Endothelial cell of umbilical vein (primary cell): ENCODE measurements at places on chromosomes 3 and 15. TPM values are rescaled to one million over a fixed set of nuclear protein-coding genes. Genes with fewer than 3 reads are reported as not detected.

GRCh38 chr3:117079997-117080396 is 370.4 kb downstream of the TUSC7 start:
- H3K27me3 ChIP-seq: no peaks in the 10 kb centered on the region
- no peaks in the 10 kb centered on the region for H3K4me1 ChIP-seq
- no peaks in the 10 kb centered on the region for H3K36me3 ChIP-seq
- no peak overlapping the region for H3K4me3 ChIP-seq
- H3K27ac ChIP-seq: no peak overlapping the region
- no peak for DNase-seq

GRCh38 chr15:89531796-89532537 is 35.6 kb upstream of the RHCG start:
- no peaks in the 10 kb centered on the region for H3K27me3 ChIP-seq
- no peaks in the 10 kb centered on the region for H3K4me1 ChIP-seq
- H3K36me3 ChIP-seq: no peaks in the 10 kb centered on the region

- no peaks in the 10 kb centered on the region for H3K36me3 ChIP-seq
- no peak for DNase-seq
- no peak overlapping the region for H3K4me3 ChIP-seq
- H3K27ac ChIP-seq: no peak overlapping the region
- no peaks in the 10 kb centered on the region for H3K27me3 ChIP-seq
- H3K4me1 ChIP-seq: no peaks in the 10 kb centered on the region
Measured at GRCh38 chr3:43032646-43033628, 53.8 kb downstream of the GASK1A start.

DNA sequence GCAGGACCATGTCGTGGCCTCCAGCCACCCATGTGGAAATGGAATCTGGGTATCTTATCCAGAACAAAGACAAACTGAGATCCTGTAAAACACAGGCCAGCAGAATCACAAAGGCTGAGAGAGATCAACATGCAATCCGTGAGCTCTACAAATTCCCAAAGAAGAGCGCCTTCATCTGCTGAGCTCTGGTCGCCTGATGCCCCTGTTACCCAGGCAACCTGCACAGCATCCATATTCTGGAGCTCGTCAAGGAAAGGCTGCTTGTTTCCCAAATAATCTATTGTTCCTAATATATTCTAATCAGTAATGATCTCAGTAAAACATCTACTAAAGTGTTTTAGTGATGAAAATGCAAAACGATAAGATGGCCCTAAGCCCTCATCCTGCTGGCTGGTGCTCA is 133.6 kb downstream of the OCA2 start:
- H3K27me3 ChIP-seq: no peaks in the 10 kb centered on the region
- no peaks in the 10 kb centered on the region for H3K4me1 ChIP-seq
- no peak overlapping the region for H3K27ac ChIP-seq
- no peak overlapping the region for H3K4me3 ChIP-seq

- H3K36me3 ChIP-seq: peaks cover 30% of the 10 kb centered on the region
- H3K27me3 ChIP-seq: no peaks in the 10 kb centered on the region
Measured at GRCh38 chr3:48695393-48695753, 9.7 kb upstream of the NCKIPSD start.

GRCh38 chr3:107172411-107172810 is 204.8 kb upstream of the CCDC54 start:
- no peak for DNase-seq
- H3K27me3 ChIP-seq: no peaks in the 10 kb centered on the region
- H3K27ac ChIP-seq: no peak overlapping the region
- no peak overlapping the region for H3K4me3 ChIP-seq

- H3K36me3 ChIP-seq: peaks cover 25% of the 10 kb centered on the region
- H3K27ac ChIP-seq: peak overlapping the region; percentile 76
- H3K4me1 ChIP-seq: peaks cover 28% of the 10 kb centered on the region
- peak overlapping the region; percentile 90 for H3K4me3 ChIP-seq
- no peaks in the 10 kb centered on the region for H3K27me3 ChIP-seq
Measured at GRCh38 chr3:194689493-194689944, 3.8 kb downstream of the FAM43A start.

DNA sequence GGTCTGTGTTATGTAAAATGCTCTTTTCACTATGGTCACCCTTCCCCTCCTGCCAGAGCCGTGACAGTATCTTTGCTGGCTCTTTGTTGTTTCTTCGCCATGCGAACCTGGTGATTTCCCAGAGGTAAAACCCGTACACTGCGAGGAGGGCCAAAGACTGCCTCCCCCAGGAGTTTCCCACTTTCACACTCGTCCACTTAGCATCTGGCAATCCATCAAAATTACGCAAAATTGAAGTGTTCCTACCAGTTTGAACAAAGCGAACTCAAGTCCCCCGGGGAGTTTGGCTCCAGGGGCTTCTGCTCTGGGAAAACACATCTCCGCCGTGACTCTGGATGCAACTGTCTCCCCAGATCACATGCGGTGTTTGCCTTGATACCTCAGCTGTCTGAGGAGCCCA is 239.9 kb downstream of the FAM43A start:
- H3K27ac ChIP-seq: no peak overlapping the region
- no peaks in the 10 kb centered on the region for H3K27me3 ChIP-seq
- DNase-seq: no peak
- no peak overlapping the region for H3K4me3 ChIP-seq
- peaks cover 29% of the 10 kb centered on the region for H3K4me1 ChIP-seq

GRCh38 chr3:101195951-101196713 is 124.2 kb downstream of the IMPG2 start:
- no peak overlapping the region for H3K4me3 ChIP-seq
- peaks cover 23% of the 10 kb centered on the region for H3K4me1 ChIP-seq
- DNase-seq: peak; percentile 89
- no peaks in the 10 kb centered on the region for H3K27me3 ChIP-seq

GRCh38 chr15:90286678-90287077 is 21.2 kb downstream of the NGRN start:
- no peaks in the 10 kb centered on the region for H3K4me1 ChIP-seq
- no peaks in the 10 kb centered on the region for H3K36me3 ChIP-seq
- no peaks in the 10 kb centered on the region for H3K27me3 ChIP-seq
- H3K4me3 ChIP-seq: no peak overlapping the region
- H3K27ac ChIP-seq: no peak overlapping the region

DNA sequence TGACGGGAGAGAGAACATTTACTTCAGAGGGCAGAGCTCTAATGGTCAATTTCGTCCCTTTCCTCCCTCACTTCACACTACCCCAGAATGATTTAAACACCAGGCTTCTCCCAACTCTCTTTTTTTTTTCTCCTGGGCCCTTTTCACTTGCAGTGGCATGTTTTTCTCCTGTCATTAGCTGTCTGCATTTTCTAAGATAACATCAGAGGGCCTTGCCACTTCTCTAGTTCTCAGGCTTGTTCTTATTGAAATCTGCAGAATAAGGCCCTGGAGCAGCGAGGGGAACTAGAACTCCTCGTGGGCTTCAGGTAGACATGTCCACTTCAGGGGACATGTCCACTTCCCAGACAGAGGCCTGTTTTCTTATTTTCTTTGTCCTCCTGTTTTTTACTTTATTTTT is 514.4 kb upstream of the TBL1XR1 start:
- no peaks in the 10 kb centered on the region for H3K27me3 ChIP-seq
- H3K4me1 ChIP-seq: no peaks in the 10 kb centered on the region
- no peak overlapping the region for H3K27ac ChIP-seq
- no peak for DNase-seq
- no peak overlapping the region for H3K4me3 ChIP-seq

DNA sequence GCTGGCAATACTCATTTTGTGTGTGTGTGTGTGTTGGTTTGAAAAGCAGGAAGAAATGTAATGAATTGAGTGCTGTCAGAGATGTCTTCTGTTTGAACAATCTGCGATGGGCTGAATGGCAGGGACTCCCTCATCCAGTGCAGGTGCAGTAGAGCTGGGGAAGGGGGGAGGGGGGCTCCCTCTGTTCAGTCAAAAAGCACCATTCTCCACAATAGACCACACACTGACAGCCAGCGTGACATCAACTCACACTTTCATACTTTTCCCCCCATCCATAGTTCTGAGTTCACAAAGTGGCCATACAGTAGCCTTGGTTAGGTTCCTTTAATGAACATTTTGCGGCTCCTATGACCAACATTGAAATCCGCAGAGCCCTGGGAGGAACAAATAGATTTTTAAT is 10.4 kb downstream of the SOX2 start:
- no peak overlapping the region for H3K27ac ChIP-seq
- H3K4me3 ChIP-seq: no peak overlapping the region
- no peaks in the 10 kb centered on the region for H3K4me1 ChIP-seq
- peaks cover 11% of the 10 kb centered on the region for H3K27me3 ChIP-seq
- no peaks in the 10 kb centered on the region for H3K36me3 ChIP-seq

GRCh38 chr15:99983886-99984286 is 250.6 kb upstream of the LYSMD4 start:
- no peak overlapping the region for H3K27ac ChIP-seq
- no peaks in the 10 kb centered on the region for H3K4me1 ChIP-seq
- no peaks in the 10 kb centered on the region for H3K27me3 ChIP-seq
- no peak for DNase-seq

- peak overlapping the region; percentile 34 for H3K27ac ChIP-seq
- no peaks in the 10 kb centered on the region for H3K27me3 ChIP-seq
- peak; percentile 64 for DNase-seq
- H3K4me1 ChIP-seq: peaks cover 5% of the 10 kb centered on the region
- no peak overlapping the region for H3K4me3 ChIP-seq
Measured at GRCh38 chr3:183782576-183783276, 42.7 kb downstream of the MAP6D1 start.

- no peak overlapping the region for H3K4me3 ChIP-seq
- H3K4me1 ChIP-seq: no peaks in the 10 kb centered on the region
- no peaks in the 10 kb centered on the region for H3K36me3 ChIP-seq
Measured at GRCh38 chr3:140276703-140277102, 341.7 kb downstream of the CLSTN2 start.

DNA sequence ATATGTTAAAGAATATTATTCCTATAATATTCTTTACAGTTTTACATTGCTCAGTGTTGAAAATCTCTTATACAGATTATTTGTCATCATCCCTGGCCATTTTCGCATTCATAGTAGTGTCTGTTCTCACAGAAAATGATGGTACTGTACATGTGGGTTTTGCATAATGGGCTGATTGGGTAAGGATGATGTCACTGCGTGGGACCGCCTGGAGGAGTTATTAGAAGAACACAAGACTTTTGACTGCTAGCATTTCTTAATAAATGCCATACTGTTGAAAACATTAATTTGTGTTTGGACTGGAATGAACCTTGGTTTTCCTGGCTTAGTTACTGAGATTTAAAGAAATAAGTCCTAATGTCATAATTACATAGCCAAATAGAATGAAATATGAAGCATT is 20.3 kb downstream of the LRCH3 start:
- H3K4me3 ChIP-seq: no peak overlapping the region
- no peak for DNase-seq
- no peaks in the 10 kb centered on the region for H3K27me3 ChIP-seq
- H3K27ac ChIP-seq: no peak overlapping the region
- H3K36me3 ChIP-seq: no peaks in the 10 kb centered on the region

GRCh38 chr3:155739154-155739553 is 5.7 kb downstream of the PLCH1 start:
- peaks cover 17% of the 10 kb centered on the region for H3K27me3 ChIP-seq
- DNase-seq: no peak
- no peak overlapping the region for H3K27ac ChIP-seq
- peaks cover 3% of the 10 kb centered on the region for H3K4me1 ChIP-seq
- no peaks in the 10 kb centered on the region for H3K36me3 ChIP-seq

DNA sequence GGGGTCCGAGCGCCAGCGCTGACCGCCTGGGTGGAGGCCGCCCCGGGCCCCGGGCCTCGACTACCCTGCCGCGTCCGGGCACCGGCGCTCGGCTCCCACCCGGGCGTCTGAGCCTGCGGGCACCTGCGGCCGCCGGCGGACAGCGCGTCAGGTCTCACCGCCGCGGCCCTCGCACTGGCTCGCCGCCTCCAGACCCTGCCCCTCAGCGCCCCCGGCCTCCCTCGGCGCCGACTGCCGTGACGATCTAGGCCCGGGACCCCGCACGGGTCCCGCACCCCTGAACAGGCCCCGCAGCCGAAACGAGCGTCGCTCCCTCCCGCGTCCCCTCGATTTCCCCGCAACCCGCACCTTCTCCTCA is 297 bp downstream of the PRC1 start:
- peaks cover 4% of the 10 kb centered on the region for H3K36me3 ChIP-seq
- H3K4me1 ChIP-seq: peaks cover 22% of the 10 kb centered on the region

- no peaks in the 10 kb centered on the region for H3K4me1 ChIP-seq
- H3K27ac ChIP-seq: no peak overlapping the region
- no peak overlapping the region for H3K4me3 ChIP-seq
- no peaks in the 10 kb centered on the region for H3K27me3 ChIP-seq
- peaks cover 13% of the 10 kb centered on the region for H3K36me3 ChIP-seq
Measured at GRCh38 chr3:124764746-124765145, 34.5 kb downstream of the UMPS start.

DNA sequence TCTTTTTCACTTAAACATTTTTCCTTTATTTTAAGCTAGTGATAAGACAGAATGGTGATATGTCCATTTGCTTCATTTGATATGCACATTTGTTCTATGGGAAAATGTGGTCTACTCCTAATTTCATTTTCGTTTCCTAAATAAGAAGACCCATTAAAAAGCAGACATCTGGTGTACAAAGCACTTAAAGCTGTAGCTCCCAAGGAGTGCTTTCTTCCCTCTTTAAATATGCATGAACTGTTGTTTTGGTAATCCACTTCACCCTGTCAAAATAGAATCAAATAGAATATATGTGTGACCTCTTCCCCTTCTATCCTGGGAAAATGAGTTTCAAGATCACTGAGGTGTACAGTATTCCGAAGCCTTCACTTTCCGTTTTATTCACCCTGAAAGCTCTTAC is 182.8 kb downstream of the ROBO2 start:
- no peak overlapping the region for H3K27ac ChIP-seq
- DNase-seq: no peak
- H3K27me3 ChIP-seq: no peaks in the 10 kb centered on the region
- H3K36me3 ChIP-seq: no peaks in the 10 kb centered on the region

PRR20G gene
- total RNA-seq: not detected in 2 replicates

SKOR1 gene
- total RNA-seq: 0.09 and 0.15 TPM in 2 replicates

TRPC1 gene
- total RNA-seq: 5.6 and 5.9 TPM in 2 replicates

P2RY14 gene
- total RNA-seq: not detected in 2 replicates

GPR27 gene
- total RNA-seq: not detected in 2 replicates

DAZL gene
- not detected in 2 replicates for total RNA-seq

SLC28A1 gene
- total RNA-seq: not detected in 2 replicates

CNTN3 gene
- not detected in 2 replicates for total RNA-seq

GP9 gene
- total RNA-seq: not detected in 2 replicates

SLC22A13 gene
- total RNA-seq: 0.44 and 0.53 TPM in 2 replicates

WDR76 gene
- total RNA-seq: 22.1 and 25.2 TPM in 2 replicates

HAUS2 gene
- 33.5 and 37.8 TPM in 2 replicates for total RNA-seq
